IPS DF 6.9 (cell line): ENCODE measurements at places on chromosomes 5 and 9.

DNA sequence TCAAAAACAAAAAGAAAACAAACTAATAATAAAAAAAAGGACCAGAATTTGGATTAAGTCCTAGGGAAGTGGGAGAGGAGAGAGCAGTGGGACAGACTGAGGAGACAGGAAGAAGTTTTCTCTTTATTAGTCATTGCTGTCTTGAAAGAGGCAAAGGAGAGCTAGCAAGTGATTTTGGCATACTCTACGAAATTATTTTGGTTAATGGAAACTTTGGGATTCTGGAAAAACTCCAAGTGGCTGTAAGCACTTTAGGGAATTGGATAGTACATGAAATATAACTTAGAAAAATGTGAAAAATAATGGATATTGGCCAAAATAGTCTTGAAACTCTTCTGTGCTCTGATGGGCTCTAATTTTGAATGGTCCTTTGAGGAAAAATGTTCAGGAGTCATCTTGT lies 1641.8 kb upstream of the WWC1 start:
- no peaks in the 10 kb centered on the region for H3K36me3 ChIP-seq
- no peaks in the 10 kb centered on the region for H3K4me1 ChIP-seq
- H3K27me3 ChIP-seq: no peaks in the 10 kb centered on the region
- no peak overlapping the region for H3K4me3 ChIP-seq
- no peak overlapping the region for H3K27ac ChIP-seq

DNA sequence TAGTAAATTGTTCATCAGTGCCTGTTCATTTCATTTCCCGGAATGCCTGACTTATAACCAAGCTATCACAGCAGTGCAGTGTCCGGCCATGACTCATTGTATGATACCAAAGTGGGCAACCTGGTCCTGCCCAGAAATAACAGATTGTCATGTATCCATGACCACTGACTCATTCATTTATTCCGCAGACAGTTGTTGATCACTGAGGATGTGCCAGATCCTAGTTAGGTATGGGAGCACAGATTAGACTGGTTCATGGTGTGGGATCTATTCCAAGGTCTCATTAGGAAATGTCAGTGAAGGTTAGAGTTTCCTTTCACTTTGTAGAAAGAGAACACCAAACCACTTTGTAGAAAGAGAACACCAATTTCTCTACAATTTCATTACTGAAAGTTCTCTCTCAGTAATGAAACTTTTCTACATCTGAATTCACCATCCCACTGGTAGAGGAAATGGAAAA lies 8.7 kb downstream of the NREP start:
- no peak overlapping the region for H3K27ac ChIP-seq
- no peaks in the 10 kb centered on the region for H3K36me3 ChIP-seq
- DNase-seq: no peak

GRCh38 chr9:131529597-131530545 lies 1.2 kb downstream of the UCK1 start:
- peaks cover 32% of the 10 kb centered on the region for H3K36me3 ChIP-seq
- H3K4me3 ChIP-seq: peak overlapping the region; percentile 91; the same call in 1 of the 2 replicates
- no peak overlapping the region for H3K27ac ChIP-seq
- no peak for DNase-seq
- H3K4me1 ChIP-seq: peaks cover 3% of the 10 kb centered on the region; the same call in 1 of the 2 replicates

DNA sequence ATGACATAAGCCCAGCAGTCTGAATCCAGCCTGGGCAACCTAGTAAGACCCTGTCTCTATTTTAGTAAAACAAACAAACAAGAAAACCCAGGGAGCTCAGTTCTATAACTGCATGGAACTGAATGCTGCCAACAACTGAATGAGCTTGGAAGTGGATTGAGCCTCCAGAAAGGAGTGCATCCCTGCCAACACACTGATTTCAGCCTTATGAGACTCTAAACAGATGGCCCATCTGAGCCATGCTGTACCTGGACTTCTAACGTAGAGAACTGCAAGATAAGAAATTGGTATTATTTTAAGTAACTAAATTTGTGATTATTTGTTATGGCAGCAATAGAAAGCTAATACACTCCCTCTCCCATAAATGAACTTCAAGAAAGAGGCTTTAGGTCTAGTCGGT lies 150.4 kb upstream of the RAI14 start:
- DNase-seq: no peak
- H3K4me1 ChIP-seq: no peaks in the 10 kb centered on the region
- H3K27me3 ChIP-seq: no peaks in the 10 kb centered on the region
- no peak overlapping the region for H3K4me3 ChIP-seq

DNA sequence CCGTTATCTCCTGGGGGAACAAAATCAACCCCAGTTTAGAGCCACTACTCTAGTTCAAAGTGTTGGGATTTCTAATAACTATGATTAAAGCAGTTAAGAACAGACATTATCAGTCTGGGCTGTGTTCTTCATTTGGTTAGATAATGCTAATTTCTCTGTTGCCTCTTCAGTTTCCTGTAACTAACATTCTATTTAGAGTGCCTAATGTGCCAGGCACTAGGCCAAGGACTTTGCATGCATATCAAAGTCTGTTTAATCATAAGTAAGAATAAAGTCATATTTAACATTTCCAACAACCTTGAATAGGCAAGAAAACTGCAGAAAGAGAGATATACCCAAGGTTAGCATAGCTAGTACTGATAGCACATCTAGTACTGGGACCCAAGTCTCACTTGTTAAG lies 68.4 kb downstream of the TNPO1 start:
- no peak overlapping the region for H3K27ac ChIP-seq
- H3K27me3 ChIP-seq: no peaks in the 10 kb centered on the region
- no peak overlapping the region for H3K4me3 ChIP-seq
- peaks cover 10% of the 10 kb centered on the region; the same call in 1 of the 2 replicates for H3K36me3 ChIP-seq
- DNase-seq: no peak

- H3K36me3 ChIP-seq: peaks cover 18% of the 10 kb centered on the region
- no peaks in the 10 kb centered on the region for H3K4me1 ChIP-seq
- DNase-seq: no peak
- H3K27ac ChIP-seq: no peak overlapping the region
These were observed 7.8 kb downstream of the FBXW5 start for GRCh38 chr9:136936645-136937170.

DNA sequence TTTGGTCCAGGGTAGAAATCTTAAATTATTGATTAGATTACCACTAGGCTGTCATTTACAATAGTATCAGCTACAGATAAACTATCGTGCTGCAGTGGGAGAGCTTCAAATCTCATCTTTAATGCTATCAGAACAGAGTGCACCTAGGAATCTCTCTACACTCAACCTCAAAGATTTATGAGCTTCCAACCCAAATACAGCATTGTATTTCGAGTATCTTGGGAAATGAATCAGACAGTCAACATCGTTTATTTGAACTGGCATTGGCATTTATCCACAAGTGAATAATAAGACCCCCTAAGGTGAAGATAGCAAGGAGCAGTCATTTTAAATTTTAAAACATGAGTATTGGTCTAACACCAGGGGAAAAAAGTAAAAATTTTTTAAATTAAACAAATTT lies 1203.2 kb downstream of the CDH12 start:
- DNase-seq: no peak
- no peaks in the 10 kb centered on the region for H3K36me3 ChIP-seq
- H3K4me3 ChIP-seq: no peak overlapping the region
- no peaks in the 10 kb centered on the region for H3K27me3 ChIP-seq
- H3K4me1 ChIP-seq: no peaks in the 10 kb centered on the region

DNA sequence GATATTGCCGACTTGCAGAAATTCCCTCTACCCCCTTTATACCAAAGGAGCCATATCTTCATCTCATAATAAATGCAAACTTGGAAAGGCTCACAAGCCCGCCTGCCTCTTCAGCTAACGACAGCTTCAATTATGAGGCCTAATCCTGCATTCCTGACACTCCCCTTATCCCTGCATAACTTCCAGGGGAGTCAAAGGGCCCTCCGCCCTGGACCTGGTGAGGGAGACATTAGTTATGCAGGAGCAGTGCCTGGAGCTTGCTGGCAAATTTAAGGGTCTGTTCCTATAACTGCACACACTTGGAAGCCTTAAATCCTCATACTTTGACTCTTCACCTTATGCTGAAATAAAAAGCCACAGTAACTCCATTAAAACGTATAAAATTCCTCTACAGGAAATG lies 617.9 kb downstream of the BNC2 start:
- no peaks in the 10 kb centered on the region for H3K36me3 ChIP-seq
- no peaks in the 10 kb centered on the region for H3K27me3 ChIP-seq
- DNase-seq: no peak
- H3K4me1 ChIP-seq: no peaks in the 10 kb centered on the region
- H3K27ac ChIP-seq: no peak overlapping the region

GRCh38 chr5:55604611-55605067 lies 69.9 kb upstream of the PLPP1 start:
- no peaks in the 10 kb centered on the region for H3K27me3 ChIP-seq
- no peaks in the 10 kb centered on the region for H3K36me3 ChIP-seq
- no peak overlapping the region for H3K4me3 ChIP-seq
- no peaks in the 10 kb centered on the region for H3K4me1 ChIP-seq
- no peak for DNase-seq

GRCh38 chr5:169287529-169287928 lies 13.4 kb downstream of the SLIT3 start:
- no peak overlapping the region for H3K4me3 ChIP-seq
- H3K4me1 ChIP-seq: no peaks in the 10 kb centered on the region

DNA sequence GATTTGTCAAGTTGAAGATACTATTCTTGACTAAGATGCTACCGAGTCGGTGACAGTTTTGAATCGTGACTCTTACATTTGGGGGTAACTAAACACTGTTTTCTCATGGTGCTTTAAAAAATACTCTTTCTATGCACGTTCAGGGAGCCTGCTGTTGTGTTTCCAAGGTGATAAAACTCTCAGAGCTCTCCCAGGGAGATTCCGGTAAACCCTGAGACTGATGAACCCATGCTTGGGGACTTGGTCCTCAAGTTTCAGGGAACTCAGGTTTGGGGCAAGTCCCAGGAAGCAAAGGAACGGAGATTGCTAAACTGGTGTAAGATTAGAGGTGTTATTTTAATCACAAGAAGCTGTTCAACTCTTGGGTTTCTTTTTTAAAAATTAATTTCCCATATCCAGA lies 1.4 kb downstream of the GDA start:
- no peak for DNase-seq
- no peak overlapping the region for H3K4me3 ChIP-seq
- peaks cover 25% of the 10 kb centered on the region for H3K27me3 ChIP-seq
- no peaks in the 10 kb centered on the region for H3K36me3 ChIP-seq

DNA sequence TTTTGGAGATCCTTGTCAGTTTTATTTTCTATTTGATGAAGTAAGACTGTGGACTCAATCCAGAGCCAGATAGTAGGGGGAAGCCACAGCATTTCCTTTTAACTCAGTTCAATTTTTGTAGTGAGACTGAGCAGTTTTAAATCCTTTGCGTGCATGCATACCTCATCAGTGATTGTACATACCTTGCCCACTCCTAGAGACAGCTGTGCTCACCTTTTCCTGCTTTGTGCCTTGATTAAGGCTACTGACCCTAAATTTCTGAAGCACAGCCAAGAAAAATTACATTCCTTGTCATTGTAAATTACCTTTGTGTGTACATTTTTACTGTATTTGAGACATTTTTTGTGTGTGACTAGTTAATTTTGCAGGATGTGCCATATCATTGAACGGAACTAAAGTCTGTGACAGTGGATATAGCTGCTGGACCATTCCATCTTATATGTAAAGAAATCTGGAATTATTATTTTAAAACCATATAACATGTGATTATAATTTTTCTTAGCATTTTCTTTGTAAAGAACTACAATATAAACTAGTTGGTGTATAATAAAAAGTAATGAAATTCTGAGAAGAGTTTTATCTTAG lies 17.8 kb downstream of the DIMT1 start:
- H3K36me3 ChIP-seq: peaks cover 8% of the 10 kb centered on the region; the same call in 1 of the 2 replicates
- no peak overlapping the region for H3K4me3 ChIP-seq
- H3K27me3 ChIP-seq: no peaks in the 10 kb centered on the region

GRCh38 chr5:172909931-172910502 lies 49.2 kb upstream of the RPL26L1 start:
- H3K27ac ChIP-seq: no peak overlapping the region
- H3K4me1 ChIP-seq: no peaks in the 10 kb centered on the region
- DNase-seq: no peak
- H3K27me3 ChIP-seq: 0 out of 2 replicates have a peak, but pooled peaks cover 1% of the 10 kb centered on the region
- H3K4me3 ChIP-seq: no peak overlapping the region

- H3K4me1 ChIP-seq: no peaks in the 10 kb centered on the region
- no peak for DNase-seq
- no peaks in the 10 kb centered on the region for H3K27me3 ChIP-seq
- H3K4me3 ChIP-seq: no peak overlapping the region
- H3K36me3 ChIP-seq: no peaks in the 10 kb centered on the region
These were observed 17.0 kb upstream of the TDRD7 start for GRCh38 chr9:97394881-97395280.

GRCh38 chr5:71778678-71779276 lies 59.7 kb downstream of the CARTPT start:
- H3K4me3 ChIP-seq: no peak overlapping the region
- H3K36me3 ChIP-seq: no peaks in the 10 kb centered on the region
- no peaks in the 10 kb centered on the region for H3K4me1 ChIP-seq
- DNase-seq: no peak
- no peaks in the 10 kb centered on the region for H3K27me3 ChIP-seq

- no peak overlapping the region for H3K27ac ChIP-seq
- H3K27me3 ChIP-seq: no peaks in the 10 kb centered on the region
- H3K4me3 ChIP-seq: no peak overlapping the region
- peaks cover 2% of the 10 kb centered on the region; the same call in 1 of the 2 replicates for H3K4me1 ChIP-seq
- DNase-seq: no peak
These were observed 65.5 kb downstream of the PLK2 start for GRCh38 chr5:58394339-58394738.

DNA sequence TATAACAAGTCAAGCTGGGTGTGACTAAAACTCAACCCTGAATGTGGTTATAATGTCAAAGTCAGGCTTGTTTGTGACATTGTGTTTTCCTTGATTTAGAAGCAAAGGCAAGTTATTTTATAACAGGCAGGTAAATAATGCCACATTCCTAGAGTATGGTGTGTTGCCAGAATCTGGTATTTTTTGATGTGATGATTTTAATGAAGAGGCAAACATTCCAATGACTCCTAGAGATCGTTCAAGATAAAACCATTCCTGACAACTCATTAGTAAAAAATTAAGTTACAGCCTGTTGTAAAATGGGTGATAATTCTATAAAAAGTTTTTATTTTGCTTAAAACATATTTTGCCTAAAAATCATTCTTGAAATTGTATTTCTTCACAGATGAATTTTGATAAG lies 60.0 kb downstream of the RAB14 start:
- no peak overlapping the region for H3K4me3 ChIP-seq
- H3K27me3 ChIP-seq: no peaks in the 10 kb centered on the region
- no peak for DNase-seq
- H3K4me1 ChIP-seq: no peaks in the 10 kb centered on the region

DNA sequence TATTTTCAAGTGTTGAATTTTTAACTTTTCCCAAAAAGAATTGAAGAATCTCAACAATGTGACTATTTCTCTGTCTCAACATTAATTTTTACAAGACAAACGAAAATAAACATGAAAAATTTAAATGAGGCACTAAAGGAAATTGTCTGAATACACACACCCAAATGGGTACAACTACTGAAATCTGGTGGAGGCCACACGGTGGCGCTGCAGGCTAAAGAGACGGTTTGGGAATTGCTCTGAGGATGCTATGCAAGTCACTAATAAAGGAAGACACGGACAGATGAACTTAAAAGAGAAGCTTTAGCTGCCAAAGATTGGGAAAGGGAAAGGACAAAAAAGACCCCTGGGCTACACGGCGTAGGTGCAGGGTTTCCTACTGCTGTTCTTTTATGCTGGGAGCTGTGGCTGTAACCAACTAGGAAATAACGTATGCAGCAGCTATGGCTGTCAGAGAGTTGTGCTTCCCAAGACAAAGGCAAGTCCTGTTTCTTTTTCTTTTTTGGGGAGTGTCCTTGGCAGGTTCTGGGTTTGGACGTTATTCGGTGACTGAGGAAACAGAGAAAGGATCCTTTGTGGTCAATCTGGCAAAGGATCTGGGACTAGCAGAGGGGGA lies at the start of gene PCDHB10:
TSS of gene PCDHB10 (plus strand) at position 244 of the 616 bp plus-strand sequence. CDS start at position 444, 200 bp downstream.
- H3K4me3 ChIP-seq: no peak within 1 kb of the TSS
- no peak for DNase-seq
- no peak within 1 kb of the TSS for H3K27ac ChIP-seq
